Muscle of arm (tissue), 14 donors: ENCODE measurements at places on chromosomes 7 and 10. TPM values are rescaled to one million over a fixed set of nuclear protein-coding genes. Genes with fewer than 3 reads are reported as not detected.
A peak's percentile ranks its signal among the peaks of the same experiment; 100 is the strongest.

- peak; percentile 96 for DNase-seq
Observed at GRCh38 chr10:329361-330099, 194.3 kb downstream of the ZMYND11 start.

DNA sequence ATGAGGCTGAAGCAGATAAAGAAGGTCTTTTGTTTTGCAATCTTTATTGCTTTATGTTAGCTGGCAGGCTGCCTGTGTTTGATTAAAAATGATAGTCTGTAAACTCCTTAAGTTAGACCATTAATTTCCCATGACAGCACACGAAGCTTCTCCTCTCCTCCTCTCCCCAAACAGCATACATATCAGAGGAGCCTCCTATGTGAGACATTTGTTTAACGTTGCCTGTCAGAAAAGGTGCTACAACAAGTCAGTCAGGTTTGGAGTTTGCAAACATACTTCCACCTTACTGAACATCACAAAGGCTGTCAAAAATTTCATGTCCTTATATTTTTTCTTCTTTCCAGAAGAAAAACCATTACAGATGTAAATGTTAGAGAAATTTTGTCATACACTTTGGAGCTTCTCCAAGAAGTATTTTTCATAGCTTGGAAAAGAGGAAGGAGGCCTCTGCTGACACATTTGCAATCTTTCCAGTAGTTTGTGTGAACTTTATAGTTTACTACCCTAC lies 393.1 kb downstream of the EXOC4 start:
- DNase-seq: peak; percentile 26

DNA sequence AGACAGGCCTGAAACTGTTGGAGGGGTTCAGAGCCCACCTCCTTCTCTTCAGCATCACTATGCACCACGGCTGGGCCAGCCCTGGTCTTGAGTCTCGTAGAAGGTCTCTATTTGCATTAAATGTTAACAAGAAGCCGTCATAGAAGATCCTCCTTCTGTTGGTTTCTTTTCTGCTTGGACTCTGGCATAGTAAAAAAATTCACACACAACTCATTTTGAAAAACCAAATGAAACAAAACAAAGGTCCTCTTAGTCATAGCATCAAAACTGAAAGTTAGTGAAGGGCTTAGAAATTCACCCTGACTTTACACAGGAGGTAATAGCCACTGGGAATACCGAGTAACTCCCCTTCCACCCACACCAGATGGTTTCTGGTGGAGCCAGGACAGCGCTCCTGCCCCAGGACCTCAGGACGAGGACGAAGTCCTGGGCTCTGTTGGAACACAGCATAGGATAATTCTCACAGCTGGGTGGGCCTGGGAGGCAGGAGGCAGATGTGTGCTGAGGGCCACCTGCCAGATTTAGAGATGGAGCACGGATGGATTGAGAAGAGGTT lies 248.4 kb upstream of the KLF6 start:
- DNase-seq: no peak

DNA sequence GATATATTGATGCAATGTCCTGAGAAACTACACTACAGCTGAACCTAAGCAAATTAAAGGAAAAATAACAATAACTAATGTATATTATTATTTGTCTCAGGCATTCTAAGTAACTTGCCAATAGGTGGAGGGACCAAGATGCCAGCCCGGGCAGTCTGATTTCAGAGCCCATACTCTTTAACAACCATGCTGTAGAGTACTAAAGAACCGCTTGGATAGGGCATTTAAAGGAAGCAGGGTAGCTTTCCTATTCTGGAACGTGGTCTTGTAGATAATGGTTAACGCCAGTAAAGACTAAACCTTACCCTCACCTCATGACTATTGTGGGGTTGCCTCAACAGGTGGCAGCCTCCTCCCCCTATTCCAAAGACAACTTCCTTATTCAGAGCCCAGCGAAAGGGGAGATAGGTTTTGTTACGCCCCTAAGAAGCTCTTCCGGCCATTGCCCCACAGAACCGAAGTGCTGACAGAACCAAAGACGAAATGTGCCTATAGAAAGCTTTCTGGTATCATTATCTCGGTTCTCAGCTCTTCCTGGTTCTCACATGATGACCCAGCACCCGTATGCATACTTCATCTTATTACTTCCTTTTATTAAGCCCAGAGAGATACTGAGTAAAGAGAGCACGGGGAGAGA lies 707 bp upstream of the C1GALT1 start:
- no peak for DNase-seq

CC2D2B gene
- polyA plus RNA-seq: 0.99 TPM

DNA sequence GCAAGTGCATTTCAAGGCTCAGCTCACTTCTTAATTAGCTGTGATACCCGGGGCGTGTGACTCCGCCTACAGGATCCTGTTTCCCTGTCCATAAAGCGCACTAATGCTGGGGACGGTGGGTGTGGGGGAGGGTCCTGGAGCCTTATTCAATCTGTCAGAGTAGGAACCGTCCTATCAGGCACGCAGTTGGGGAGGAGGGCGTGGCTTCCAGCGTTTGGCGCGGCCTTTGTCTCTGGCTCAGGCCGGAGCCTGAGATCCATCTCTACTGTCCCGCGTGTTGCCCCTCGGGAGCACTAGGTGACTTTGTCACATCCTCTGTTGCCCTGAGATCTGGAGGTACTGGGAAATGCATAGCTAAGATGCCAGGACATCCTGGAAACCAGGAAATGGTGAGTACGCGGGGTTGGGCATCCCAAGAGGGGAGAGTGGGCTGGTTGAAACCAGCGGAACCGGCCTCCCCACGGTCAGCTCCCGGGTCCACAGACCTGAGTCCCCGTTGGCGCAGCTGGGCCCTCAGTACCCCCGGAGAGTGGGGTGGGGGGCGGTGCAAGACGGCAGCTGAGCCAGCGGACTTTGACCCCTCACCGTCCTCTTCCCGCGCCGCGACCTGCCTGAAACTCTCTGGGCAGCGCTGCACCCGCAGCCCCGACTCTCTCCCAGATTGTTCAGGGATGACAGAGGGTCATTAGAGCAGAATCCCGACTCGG lies 104.4 kb upstream of the ZNF92 start:
- DNase-seq: peak; percentile 71

DNA sequence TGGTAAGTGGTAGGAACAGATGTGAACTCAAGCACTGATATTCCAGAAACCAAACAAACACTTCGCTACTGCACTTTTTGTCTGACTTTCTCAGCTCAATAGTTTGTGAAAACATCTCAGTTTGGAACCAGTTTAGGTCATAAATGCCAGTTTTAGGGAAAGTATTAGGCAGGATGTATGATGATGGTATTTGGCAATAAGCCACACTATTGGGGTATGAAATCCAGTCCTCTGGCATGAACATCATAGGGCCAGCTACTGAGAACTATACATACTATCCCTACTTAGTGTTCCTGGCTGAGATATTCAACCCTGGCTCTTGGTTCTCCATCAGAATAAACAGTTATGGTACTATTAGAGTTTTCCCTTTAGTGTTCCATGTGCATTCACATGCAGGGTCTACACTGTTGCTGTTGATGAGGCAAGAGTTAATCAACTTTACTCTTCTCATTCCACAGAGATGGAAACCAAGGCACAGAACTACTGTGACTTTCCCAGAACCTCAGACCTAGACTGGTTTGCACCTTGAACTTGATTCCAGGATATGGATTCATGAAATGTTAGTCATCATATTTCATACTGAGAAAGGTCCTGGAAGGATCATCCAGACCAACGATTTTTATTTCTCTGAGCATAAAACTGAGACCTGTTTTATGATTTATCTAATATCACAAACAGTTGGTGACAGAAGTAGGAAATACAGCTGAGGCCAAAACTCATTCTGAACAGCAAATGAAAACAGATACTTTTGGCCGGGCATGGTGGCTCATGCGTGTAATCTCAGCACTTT lies 20.0 kb upstream of the IFIT2 start:
- DNase-seq: no peak

DNA sequence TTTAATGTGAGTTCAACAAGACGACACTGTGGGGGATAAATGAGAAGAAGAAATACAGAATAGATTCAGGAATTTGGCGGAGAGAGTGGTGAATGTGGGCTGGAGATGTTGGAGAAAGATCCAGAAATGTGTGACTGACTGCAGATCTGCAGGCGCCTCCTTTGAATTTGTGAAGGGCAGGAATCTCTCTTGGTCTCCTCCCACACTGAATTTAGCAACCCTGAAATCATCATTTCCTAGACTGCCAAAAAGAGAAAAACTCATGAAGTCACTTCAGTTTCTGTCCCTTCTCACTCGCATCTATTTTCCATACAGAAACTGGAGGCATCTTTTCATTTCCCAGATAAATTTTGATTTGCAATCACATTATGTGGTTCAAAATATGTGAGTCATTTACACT lies 128.7 kb downstream of the GNAI1 start:
- DNase-seq: peak; percentile 76

GRCh38 chr10:101617824-101618568 lies 29.9 kb downstream of the DPCD start:
- no peak for DNase-seq

- DNase-seq: peak; percentile 66
Observed at GRCh38 chr7:2632733-2633537, 1.1 kb downstream of the TTYH3 start.

- no peak for DNase-seq
Observed at GRCh38 chr7:34841326-34841725, 183.3 kb downstream of the NPSR1 start.

GRCh38 chr10:30991647-30992011 lies 40.0 kb downstream of the ZNF438 start:
- no peak for DNase-seq

- no peak for DNase-seq
Observed at GRCh38 chr7:1490837-1491236, 13.4 kb downstream of the INTS1 start.

GRCh38 chr10:54985732-54986131 lies 184.7 kb upstream of the PCDH15 start:
- no peak for DNase-seq

AFAP1L2 gene
- 43.1 TPM for polyA plus RNA-seq

- DNase-seq: no peak
Observed at GRCh38 chr10:99387541-99387940, 42.9 kb downstream of the GOT1 start.

- no peak for DNase-seq
Observed at GRCh38 chr10:78470267-78471103, 436.8 kb downstream of the RPS24 start.

RAMP3 gene
- polyA plus RNA-seq: 6.2 TPM
